AG08396 (cell line): ENCODE measurements at places on chromosomes 3 and 15.

GRCh38 chr3:194323785-194324735 is 27.1 kb downstream of the CPN2 start:
- peak; percentile 74 for DNase-seq

DNA sequence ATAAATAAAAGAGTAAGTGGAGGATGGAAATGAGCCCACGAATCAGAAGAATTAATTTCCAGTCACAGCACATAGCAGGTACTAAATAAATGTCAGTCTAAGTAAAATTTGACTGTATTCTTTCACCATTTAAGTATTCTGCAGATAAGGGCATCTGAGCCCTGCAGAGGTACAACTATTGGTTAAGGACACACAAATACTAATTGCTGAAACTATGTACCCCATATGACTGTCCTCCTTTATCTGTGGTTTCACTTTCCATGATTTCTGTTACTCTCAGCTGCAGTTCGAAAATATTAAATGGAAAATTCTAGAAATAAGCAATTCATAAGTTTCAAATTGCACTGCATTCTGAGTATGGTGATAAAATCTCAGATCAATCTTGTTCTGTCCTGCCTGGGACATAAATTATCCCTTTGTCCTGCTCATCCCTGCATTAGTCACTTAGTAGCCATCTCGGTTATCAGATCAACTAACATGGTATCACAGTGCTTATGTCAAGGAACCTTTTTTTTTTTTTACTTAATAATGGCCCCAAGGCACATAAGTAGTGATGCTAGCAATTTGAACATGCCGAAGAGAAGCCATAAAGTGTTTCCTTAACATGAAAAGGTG is 95.1 kb downstream of the LSAMP start:
- DNase-seq: no peak

DNA sequence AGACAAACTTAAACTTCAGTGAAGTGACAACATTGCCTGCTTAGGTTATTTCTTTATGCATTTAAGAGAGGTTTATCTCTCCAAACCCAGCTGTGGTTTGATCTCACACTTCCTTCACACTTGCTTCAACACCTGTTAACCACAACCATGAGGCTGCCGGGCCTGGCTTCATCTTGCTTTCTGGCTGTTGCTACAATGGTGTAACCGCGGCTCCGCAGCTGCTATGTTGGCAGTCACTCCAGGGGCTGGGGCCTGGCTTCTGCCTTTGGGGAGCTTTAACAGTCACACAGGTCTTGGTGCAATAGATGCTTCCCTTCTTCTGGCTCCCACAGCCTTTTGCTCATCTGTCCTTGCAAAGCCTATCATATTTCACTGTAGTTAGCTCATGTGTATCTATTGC is 72.9 kb upstream of the MNS1 start:
- no peak for DNase-seq

DNA sequence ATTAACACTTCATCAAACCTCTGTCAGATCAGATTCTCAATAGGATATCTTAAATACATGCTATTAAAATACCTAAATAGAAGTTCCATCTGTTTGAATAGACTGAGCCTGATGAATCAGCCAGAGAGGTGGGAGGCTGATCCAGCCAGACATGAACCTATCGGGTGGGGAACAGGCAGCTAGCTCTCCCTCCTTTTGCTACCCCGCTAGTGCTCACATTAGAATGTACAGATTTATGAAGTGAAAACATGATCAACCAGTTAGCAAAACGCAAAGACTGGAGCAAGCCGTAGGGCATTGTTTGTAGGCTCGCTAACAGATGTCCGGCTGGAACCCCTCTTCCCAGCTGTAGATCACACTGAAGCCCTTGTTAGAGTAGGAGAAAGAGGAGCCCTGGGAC is 54.4 kb downstream of the GTF2E1 start:
- no peak for DNase-seq

DNA sequence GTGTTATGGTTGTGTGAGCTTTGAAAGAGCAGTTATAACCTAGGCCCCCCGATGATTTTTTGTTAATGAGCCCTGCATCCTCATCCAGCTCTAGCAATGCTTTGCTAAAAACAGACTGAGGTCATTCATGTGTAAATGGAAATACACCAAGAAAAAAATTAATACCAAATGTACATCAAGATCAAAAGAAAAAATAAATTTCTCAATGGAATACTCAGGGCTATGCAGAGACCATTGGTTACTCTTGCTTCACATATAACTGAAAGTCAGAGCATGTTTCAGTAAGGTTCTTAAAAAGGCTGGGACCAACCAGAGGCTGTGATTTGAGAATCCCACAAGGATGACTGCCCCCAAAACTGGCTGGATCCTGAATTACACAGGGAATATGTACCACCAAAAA is 48.0 kb downstream of the ARHGAP31 start:
- DNase-seq: no peak

- peak; percentile 61 for DNase-seq
Observed at GRCh38 chr3:195270079-195270816, 711 bp downstream of the XXYLT1 start.

- peak; percentile 51 for DNase-seq
Observed at GRCh38 chr15:82129761-82130160, 83.9 kb upstream of the MEX3B start.

DNA sequence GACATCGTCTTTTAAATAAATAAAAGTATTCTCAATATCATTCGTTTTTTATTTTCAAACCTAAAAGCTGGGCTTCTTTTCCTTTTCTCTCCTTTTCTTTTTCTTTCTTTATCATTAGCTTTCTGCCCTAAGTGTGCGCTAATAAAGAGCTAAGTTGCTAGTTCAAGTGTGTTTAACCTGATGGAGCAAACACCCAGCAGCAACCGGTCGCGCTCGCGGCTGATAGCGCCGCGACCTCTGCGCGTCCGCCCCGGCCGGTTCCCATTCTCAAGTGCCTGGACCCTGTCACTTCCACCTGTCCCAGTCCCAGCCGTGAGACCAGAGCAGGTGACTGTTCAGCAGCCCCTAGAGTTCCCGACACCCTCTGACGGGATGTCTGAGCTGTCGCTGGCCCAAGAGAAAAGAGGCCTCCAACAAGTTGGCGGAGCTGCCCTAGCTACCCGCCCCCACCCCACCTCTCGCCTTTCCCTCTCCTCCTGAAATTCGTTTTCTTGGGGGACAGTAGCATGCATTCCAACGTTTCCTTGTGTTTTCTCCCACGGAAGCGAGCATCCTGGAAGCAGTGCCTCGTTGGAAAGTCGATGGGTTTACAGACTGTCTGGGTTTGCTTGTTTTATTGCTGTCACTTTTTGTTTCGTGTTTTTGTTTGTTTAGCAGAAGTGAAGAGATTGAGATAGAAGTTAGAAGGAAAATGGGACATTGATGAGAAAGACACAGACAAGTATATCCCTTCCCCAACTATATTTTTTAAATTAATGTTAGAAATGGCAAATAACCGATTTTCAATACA is 3.1 kb upstream of the MECOM start:
- DNase-seq: no peak

DNA sequence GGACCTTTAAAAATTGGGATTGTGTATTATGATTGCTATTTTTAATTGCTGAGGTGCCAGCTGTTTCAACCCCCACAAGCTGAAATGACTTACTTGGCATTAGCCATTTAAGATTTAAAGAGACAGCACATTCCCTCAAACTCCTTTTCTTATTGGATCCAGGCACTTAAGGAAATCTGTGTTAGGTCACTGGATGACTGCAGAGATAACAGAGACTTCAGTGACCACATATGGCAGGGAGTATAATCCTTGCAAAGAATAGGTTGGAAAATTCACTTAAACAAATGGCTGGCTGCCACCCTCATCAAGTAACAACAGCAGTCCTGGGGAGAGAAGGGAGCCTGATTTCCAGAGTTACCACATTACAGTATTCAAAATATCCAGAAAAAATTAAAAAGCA is 66.6 kb downstream of the SLMAP start:
- DNase-seq: no peak

GRCh38 chr15:50968353-50968752 is 59.9 kb downstream of the AP4E1 start:
- DNase-seq: no peak

DNA sequence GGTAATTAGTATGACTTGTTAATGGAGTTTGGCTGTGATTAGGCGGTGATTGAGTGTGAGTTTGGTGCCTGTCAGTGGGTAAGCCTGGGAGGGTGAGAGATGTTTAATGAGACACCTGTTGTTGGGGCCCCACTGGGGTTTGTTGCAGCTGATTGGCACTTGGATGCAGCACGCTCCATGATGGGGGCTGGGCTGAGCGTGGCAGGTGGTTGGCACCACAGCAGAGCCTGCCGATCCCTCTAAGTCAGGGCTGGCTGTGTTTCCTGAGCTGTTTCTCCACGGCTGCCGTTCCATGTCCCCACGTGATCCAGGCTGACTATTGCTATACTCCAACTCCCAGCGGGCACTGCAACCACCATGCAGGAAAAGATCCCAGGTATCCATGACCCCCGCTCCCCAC is 93.5 kb upstream of the ARRDC4 start:
- no peak for DNase-seq

- DNase-seq: no peak
Observed at GRCh38 chr15:53950572-53950971, 27.7 kb upstream of the UNC13C start.

- DNase-seq: no peak
Observed at GRCh38 chr3:141430316-141430715, 56.5 kb upstream of the RASA2 start.

- DNase-seq: no peak
Observed at GRCh38 chr3:33956776-33957175, 158.3 kb downstream of the PDCD6IP start.

DNA sequence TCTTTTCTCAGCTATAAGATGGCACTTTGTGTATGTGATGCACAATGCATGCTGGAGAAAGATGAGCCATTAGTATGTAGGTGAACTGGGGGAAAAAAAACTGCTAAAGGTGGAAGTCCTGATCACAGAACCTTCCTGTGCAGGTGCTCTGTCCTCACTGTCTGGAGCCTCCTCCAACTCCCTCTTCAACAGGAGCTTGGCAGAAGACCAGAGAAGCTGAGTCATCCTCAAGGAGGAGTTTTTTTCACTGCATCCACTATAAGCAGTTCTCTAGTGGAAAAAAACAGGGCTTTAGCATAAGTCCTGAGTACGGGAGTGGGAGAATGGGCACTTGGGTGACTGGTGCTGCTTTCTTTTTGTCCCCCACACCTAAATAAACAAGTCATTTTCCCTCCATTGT is 168.4 kb upstream of the CADPS start:
- DNase-seq: no peak

DNA sequence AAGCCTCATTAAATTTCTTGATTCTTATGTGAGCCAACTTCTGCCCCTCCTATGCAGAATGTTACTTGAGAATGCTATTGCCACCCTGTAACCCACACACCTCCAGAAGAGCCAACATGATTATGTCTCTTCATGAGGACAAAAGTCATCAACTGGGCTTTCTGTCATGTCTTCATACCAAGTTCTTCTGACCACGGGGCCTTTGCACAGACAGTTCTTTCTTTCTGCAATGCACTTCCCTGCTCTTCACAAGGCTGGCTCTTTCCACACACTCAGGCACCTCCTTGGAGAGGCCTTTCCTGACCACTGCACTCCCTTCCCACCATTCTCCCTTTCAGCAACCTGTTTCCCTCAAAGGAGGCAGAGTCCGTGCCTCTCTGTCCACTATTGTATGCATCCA is 107.9 kb upstream of the NR2E3 start:
- no peak for DNase-seq
